LoVo (cell line): ENCODE measurements at places on chromosomes 1 and 21.

DNA sequence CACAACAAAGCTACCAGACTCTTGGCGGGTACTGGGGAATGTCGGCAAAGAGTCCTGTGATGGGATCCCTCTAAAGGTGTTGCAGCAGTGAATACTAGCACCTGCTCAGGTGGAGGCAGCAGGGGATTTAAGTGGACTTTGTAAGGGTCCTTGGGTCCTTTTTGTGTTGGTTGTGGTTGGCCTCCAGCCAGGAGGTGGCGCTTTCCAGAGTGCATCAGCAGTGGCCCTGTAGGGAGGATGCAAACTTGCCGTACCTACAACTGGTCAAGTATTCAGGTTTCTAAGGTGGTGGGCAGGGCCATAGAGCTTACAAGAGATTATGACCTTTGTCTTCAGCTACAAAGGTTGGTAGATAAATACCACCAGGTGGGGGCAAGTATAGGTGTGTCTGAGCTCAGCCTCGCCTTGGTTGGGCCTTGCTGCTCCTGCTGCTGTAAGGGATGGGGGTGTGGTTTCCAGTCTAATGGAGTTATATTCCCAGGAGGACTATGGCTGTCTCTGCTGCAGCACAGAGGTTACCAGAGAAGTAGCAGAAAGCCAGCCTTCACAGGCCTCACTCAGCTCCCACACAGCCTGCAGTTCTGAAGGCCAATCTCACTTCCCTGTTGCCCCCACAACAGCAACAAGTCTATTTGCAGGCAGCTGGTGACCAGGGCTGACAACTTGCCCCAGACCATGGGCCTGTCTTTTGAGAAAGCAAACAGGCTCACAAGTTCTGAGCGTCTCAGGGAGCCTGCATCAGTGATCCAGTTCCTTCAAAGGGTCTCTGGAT, 7.3 kb downstream of the OR2M5 start:
- DNase-seq: no peak

GRCh38 chr1:44985747-44986359, 542 bp downstream of the EIF2B3 start:
- DNase-seq: no peak

DNA sequence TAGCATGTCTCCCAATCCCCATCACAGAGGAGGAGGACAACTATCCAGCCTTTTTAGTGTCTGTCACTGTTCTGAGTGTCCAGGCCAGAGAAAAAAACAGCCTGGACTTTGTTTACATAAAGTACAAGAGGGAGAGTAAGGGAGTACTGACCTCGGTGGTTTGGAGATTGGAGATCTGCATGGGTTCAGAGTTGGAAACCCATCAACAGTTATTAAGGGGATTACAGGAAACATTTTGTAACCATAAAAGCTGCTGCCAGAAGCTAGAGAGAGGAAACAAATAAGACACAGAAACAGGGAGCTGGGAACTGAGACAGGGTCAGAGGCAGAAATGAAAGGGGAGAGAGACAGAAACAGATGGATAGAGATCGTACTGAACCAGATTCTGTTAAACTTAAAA, 131.5 kb upstream of the CTTNBP2NL start:
- no peak for DNase-seq

DNA sequence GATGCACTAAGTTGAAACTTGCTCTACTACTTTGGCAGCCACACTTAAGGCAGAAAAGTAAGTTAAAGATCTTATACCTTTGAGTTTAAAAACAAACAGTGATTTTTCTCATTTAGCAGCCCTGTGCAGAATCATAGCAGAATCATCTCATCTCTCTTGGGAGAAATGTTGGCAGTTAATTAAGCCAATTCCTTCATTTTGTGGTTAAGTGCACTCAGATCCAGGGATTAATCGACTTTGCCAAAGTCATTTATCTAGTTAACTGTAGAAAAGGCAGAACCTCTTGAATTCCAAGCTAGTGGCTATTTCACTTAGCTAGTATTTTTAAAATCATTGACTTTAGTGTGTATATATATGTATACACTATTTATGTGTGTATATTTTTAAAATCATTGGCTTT, 125.0 kb downstream of the GPR52 start:
- no peak for DNase-seq

DNA sequence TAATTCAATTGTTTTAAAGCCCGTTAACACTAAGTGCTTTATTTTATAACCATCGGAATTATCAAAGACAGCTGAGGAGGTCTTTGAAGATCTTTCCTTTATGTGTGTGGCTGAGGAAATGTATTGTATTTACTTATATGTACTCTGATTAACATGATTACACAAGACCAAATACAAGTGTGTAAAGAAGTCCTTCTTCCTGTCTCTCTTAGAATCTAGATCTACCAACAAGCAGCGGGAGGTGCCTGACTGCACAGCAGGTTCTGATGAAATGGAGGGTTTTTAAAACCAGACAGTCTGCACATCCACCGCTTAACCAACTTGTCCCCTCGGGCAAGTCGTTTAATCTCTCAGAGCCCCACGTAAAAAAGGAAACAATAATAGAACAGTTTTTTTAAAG, 240.5 kb upstream of the MAP1LC3C start:
- no peak for DNase-seq

- peak; percentile 31 for DNase-seq
Measured at GRCh38 chr1:224454402-224455055, 19.9 kb upstream of the WDR26 start.

DNA sequence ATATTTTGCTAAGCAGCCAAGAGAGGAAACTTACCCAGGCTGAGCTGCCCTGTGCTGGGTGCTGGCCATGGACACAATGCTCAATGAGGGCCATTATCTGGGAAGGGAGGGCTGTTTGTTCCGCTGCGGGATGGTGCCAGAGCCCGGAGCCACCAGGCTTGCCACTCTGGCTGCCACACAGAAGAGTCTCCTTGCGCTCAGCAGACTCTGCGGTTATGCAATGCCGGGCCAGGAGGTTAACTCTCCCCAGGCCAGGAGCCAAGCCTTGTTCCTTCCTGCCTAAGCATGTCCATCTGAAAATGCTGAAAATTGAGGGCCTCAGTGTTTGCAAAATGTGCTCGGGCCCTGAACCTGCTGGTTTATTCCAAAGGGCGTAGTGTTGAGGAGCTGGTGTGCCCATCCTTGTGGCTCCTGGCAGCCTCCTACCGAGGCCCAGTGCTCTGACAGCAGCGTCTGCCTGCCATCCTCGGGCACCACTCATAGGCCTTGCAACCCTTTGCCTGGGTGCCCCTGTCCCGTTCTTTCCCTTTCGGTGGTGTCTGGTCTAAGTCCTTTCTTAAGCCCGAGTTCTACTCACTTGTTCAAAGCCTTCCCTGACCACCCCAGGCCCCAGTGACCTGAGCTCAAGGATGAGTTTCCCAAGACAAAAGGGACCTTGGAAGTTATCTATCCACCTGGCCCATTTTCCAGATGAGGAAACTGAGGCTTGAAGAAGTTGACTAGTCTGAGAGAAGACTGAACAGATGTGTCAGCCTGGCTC, 133.8 kb upstream of the EDN2 start:
- DNase-seq: no peak

- DNase-seq: no peak
Measured at GRCh38 chr1:58874757-58875755, 91.2 kb upstream of the JUN start.

DNA sequence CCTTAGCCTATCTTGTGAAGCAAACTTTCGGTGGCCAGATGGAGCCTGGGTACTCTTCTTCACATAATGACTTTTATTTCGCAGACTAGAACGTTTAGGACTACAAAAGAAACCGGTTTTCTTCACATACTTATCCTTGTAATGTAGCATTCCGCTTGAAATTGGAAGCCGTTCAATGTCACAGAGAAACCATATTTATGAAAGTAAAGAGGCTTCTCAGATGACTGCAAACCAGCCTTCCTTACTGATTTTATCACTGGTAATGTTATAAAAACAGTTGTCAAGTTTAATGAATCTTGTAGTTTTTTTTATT, 94.1 kb downstream of the PPIAL4G start:
- DNase-seq: no peak

- DNase-seq: no peak
Measured at GRCh38 chr1:26700711-26701110, 4.9 kb downstream of the ARID1A start.

- peak; percentile 49 for DNase-seq
Measured at GRCh38 chr1:58922302-58923089, 138.6 kb upstream of the JUN start.

- DNase-seq: no peak
Measured at GRCh38 chr1:81142099-81142826, 658.5 kb upstream of the ADGRL2 start.

- no peak for DNase-seq
Measured at GRCh38 chr1:70719154-70719553, 308.1 kb downstream of the CTH start.

DNA sequence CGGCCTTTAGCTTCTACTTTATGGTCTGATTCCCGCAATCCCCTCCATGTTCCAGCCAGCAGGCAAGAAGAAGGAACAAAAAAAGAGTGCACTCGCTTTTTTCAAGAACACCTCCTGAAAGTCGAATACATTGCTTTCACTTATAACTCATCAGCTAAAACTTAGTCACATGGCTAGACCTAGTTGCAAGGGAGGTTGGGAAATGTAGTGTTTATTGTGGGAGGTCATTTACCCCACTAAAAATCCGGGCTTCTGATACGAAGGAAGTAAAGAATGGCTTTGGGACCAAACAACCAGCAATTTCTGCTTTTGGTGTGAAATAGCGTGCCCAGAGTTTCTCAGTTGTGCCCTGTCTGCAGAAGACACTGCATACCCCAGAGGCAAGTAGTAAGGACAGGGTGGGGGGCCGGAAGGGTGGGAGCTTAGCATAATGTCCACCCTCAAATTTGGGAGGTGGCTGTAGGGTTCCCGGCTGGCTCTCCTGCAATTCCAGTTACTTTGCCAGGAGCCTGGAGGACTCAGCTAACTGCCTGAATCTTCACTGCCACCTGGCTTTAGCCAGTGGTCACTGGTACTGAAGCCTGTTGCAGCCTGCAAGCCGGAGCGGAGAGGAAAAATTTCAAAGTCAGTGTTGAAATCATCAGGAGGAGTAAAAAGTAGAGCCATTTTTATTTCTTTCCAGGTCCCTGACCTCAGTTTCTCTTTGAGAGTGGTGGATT, 57.7 kb upstream of the F3 start:
- DNase-seq: no peak

- no peak for DNase-seq
Measured at GRCh38 chr1:205250699-205251098, 23.0 kb downstream of the TMCC2 start.

DNA sequence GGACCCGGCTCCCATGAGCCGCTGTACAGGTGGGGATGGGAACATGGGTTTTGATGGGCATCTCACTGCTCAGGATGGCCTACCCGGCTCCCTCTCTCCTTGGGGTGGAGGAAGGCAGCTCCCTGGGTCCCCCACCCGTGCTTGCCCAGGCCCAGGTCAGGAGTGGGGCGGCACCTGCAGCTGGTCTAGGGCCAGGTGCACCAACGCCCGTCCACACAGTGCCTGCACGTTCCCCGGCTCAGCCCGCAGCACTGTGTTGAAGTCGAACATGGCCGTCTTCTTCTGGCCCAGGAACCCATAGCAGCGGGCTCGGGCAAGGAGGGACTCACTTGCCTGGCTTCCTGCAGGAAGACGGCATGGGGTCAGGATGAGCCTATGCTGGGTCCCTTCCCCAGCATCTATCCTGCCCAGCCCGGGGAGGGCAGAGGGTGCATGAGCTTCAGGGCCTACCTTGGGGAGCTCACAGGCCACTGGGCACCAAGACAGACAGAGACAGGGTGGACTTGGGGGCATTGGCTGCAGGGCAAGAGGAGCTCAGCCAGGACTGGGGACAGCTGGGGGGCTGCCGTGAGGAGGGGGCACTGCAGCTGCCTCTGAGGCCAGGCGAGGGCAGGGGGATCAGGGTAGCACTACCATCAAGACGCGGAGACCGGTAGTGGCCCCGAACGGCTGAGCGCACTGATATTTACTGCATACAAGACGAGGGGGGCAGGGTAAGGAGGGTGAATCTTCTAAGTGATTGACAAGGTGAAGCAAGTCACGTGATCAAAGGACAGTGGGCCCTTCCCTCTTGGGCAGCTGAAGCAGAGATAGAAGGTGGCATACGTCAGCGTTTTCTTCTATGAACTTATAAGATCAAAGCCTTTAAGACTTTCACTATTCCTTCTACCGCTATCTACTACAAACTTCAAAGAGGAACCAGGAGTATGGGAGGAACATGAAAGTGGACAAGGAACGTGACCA, 17.8 kb downstream of the TTC34 start:
- no peak for DNase-seq

- no peak for DNase-seq
Measured at GRCh38 chr1:53738205-53739108, 507 bp downstream of the GLIS1 start.

DNA sequence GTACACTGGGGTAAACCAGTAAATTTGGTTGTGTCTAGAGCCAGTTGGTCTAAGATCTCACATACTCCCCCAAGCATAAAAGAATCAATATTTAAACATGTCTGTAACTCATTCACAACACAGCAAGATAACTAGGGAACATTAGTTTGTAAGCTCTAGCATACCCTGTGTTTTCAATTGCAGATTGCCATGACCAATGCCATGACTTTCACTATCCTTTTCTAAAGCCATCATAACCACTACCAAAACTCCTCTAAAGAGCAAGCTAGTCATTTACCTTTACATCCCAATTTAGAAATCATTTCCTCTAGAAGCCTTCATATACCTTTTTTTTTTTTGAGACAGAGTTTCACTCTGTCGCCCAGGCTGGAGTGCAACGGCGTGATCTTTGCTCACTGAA, 56.5 kb upstream of the PLA2G4A start:
- no peak for DNase-seq

GRCh38 chr1:209527993-209528717, 55.4 kb upstream of the CAMK1G start:
- no peak for DNase-seq

DNA sequence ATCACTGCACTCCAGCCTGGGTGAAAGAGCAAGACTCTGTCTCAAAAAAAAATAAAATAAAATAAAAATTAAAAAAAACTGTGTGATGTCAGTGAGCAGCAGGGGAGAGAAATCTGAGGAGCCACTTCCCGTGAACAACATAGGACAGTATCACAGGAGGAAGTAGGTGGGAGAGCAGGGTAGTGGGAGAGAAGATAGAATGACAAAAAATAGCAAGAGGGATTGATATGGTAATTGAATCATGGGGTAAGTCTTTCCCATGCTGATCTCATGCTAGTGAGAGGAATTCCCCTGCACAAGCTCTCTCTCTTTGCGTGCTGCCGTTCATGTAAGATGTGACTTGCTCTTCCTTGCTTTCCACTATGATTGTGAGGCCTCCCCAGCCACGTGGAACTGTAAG, 81.6 kb upstream of the PBX1 start:
- DNase-seq: no peak

GRCh38 chr1:231626951-231627614, 493 bp downstream of the DISC1 start:
- DNase-seq: peak; percentile 41

- DNase-seq: no peak
Measured at GRCh38 chr1:181538836-181539235, 55.5 kb downstream of the CACNA1E start.

GRCh38 chr1:99171184-99171813, 93.0 kb upstream of the PLPPR4 start:
- DNase-seq: peak; percentile 4

- no peak for DNase-seq
Measured at GRCh38 chr21:31370893-31371544, 27.0 kb upstream of the TIAM1 start.

GRCh38 chr1:207903767-207904166, 7.2 kb downstream of the CD34 start:
- DNase-seq: no peak

GRCh38 chr1:19852036-19852435, 30.2 kb upstream of the OTUD3 start:
- no peak for DNase-seq

GRCh38 chr1:91537987-91538304, 37.3 kb downstream of the CDC7 start:
- no peak for DNase-seq

- no peak for DNase-seq
Measured at GRCh38 chr1:54273092-54273794, 73.3 kb downstream of the MRPL37 start.
